ENCODE measurements at places on chromosomes 2 and 18.

GRCh38 chr2:7281231-7282201 lies 364.3 kb downstream of the RNF144A start:
- no peak for DNase-seq

GRCh38 chr2:20647738-20648137 lies 3.2 kb downstream of the HS1BP3 start:
- DNase-seq: no peak

DNA sequence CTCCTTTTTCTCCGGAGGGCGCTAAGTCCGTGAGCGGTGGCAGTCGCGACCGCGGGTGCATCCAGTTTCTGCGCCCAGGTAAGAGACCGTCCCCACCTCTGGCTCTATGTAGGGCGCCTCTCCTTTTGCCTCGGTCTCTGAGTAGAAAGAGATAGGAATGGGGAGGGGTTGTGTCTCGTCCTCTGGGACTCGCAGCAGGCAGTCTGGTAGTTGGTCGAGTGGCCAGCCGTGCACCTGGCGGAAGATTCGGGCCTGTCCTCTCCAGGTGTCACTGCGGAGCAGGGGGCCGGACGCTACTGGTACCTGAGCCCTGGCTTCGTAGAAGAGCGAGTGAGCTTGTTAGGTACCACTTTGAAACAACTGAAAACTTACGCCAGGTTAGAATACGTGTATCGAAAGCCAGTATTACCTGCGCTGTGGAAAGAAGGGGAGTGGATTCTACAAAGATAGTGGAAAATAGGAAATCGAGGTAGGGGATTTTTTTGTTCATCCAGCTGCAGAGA lies 403 bp downstream of the MAP2 start:
- no peak for DNase-seq

DNA sequence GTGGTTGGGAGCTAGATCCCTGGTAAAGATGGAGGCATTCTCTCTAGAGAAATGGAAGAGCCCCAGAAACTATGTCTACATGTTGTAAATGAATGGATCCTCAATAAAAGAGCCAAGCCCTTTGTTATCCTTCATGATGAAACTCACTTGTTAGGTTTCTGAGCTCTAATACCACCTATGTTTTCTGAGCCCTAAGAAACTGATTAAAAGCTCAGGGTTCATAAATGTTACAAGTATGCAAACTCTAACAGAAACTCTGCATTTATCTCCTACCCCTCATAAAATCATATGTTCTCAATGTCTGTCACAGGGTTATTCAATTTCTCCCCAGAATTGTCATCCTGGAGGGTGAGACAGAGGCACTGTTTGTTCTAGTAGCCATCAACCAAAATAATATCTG lies 18.0 kb upstream of the HNMT start:
- DNase-seq: no peak

DNA sequence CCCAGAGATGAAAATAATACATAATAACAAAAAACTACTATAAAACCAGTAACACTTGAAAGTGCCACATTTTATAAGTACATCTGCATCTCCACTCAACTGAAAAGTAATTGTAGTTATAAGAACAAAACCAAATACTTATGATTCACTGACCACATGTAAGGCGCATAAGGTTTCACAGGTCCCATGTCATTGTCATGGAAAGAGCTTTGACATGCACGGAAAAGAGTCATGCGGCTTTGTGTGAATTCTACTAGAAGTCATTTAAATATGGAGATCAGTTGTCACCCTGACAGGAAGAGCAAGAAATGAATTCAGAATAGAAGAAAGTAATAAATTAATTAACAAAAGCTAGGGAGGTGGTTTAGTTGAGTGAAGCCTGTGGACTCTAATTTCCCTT lies 459.1 kb downstream of the CDH2 start:
- no peak for DNase-seq

DNA sequence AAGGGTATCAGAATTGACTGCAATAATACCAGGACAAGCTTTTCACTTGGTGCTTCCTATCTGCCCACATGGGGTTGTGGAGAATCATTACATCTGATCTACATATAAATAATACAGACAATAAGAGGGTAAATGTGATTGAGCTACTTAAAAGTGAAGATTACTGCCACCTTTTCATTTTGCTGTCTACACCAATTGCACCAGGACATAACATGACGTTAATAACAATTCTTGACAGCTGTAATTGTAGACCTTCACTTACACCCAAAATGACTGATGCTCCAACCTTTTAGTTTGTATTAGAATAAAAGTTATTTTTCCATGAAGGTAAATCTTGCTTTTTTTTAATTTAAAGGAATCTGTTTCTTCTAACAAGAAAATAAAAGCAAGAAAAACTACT lies 36.5 kb upstream of the TTN start:
- DNase-seq: no peak

GRCh38 chr18:58183226-58183625 lies 139.2 kb downstream of the NEDD4L start:
- no peak for DNase-seq
